Esophagus mucosa (tissue), 1 donor: ENCODE measurements at places on chromosomes 3 and 15.

GRCh38 chr3:30438126-30438525 is 168.3 kb upstream of the TGFBR2 start:
- no peak for ATAC-seq

DNA sequence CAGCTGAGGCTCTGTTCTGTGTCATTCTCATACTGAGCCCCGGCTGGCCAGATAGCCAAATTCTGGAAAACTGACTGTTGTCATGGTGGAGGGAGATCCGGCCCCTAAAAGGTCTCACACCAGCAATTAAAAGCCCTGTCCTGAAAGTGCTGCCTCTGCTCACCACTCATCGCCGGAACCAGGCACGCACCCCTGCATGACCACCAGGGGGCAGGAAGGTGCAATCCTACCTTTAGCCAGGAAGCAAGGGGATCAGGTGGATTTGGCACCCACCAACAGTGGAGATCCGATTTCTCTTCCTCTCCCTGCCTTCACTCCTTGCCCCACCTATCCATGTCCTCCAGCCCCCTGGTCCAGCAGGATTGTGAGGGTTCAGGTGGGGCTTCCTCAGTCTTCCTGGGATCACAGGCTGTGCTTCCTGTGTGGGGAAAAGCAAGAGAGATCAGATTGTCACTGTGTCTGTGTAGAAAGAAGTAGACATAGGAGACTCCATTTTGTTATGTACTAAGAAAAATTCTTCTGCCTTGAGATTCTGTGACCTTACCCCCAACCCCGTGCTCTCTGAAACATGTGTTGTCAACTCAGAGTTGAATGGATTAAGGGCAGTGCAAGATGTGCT is 16.1 kb upstream of the CACNA2D2 start:
- peak; percentile 74 for ATAC-seq

DNA sequence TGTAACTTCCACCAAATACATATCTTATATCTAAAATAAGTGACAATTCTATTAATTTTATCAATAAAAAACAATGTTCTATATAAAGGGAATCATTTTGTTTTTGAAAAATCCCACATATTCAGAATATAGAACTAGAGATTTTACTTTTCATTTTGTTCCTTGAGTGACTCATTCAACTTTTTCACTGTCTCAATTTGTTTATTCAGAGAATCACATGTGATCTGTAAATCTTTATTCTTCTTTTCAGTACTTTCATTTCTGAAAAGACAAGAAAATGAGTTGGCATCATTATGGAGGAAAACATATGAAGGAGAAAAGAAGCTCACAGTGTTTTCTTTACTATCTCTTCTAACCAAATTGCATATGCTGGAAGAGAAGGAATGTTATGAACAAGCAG is 35.0 kb downstream of the CIP2A start:
- no peak for ATAC-seq

GRCh38 chr15:64690578-64691296 is 84.7 kb downstream of the RBPMS2 start:
- no peak for ATAC-seq

- ATAC-seq = no peak
Measured at GRCh38 chr15:42665827-42666226, 71.1 kb downstream of the CDAN1 start.

- no peak for ATAC-seq
Measured at GRCh38 chr3:188396900-188397299, 242.9 kb downstream of the LPP start.

DNA sequence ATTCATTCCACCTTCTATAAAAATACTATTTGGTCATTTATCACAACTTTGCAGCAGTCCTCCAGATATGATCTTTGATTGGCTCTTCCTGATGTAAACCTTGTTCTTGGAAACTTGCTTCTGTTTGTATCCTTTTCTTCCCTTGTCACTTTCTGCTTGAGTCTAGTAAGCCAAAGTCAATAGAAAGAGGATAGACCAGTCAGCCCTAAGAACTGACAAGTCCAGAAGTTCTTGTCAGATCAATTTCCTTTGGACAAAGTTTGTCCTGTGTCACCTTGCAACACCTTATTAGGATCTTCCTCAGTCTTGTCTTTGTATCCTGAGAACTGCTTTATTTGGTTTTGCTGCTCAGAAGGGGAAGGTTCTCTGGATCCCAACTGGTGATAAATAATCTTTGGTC is 87.9 kb upstream of the CCDC54 start:
- ATAC-seq = peak; percentile 59

GRCh38 chr15:60009124-60009960 is 5.2 kb downstream of the FOXB1 start:
- no peak for ATAC-seq

- ATAC-seq = no peak
Measured at GRCh38 chr3:49889296-49889695, 14.4 kb downstream of the MST1R start.

DNA sequence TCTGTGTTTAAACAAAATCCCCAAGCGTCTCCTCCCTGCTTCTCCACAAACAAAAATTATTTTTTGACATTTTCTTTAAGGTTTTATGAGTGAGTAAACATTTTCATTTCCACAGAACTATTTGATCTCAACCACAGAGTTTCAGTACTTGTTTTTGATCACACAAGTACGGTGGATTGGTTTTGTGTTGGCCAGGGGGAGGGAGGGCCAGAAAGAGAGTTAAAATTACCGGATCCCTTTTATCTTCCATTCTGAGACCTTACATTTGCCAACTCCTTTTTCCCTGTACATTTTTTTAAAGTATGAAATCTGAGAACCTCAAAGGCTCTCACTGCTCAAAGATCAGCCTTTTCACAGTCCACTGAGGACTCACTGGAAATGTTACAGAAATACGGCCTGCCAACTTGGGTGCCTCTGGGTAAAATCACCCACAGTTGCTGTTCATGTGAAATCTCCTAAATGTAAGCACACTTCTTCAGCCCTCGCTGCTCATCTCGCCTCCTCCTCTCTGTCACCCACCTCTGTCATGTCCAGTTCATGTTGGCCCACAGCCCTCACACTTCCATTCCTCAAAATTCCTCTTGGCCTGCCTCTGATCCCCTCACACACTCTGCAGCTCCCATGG is 1.7 kb downstream of the HOMER2 start:
- no peak for ATAC-seq

DNA sequence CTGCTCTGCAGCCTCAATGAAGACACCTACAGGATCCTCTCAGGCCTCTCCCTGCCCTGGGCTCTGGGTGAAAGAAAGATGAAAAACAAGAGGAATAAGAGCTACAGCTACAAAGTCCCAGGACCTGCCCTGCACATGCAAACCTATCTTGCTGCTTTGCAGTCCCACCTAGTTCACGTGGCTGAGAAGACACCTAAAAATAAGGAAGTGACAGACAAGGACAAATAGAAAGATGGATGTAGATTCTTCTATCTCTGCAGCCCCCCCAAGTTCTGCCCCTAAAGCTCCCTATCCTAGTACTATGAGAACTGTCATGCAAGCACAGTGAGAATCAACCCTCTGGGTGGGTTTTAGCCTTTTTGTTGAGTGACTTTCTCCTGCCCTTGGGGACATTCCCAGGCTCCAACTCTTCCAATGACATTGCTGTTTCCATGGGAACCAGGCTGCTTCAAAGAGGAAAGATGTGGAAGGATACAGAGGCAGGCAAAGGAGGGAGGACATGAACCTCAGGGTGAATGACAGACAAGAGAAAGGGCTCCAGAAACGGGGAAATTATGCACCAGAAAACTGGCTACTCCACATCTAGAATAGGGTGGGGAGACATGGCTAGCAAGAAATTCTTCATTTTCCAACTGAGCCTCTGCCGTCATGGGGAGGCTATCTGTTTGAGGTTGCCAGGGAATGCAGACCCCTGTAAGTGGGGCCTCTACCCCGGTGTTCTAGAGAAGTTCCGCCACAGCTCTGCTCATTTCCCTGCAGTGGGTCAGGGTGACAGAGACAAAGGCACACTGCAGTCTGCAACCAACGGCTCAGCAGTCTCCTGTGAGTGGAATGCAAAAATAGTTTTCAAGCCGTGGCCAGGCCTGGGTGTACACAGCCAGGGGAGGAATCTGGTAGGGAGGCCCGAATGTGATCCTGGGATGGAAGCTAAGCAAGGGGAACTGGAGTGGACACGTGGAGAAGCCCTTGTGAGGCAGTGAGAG is 5.2 kb downstream of the CSPG5 start:
- ATAC-seq = no peak

GRCh38 chr15:97189162-97189780 is 771.2 kb upstream of the ARRDC4 start:
- no peak for ATAC-seq

DNA sequence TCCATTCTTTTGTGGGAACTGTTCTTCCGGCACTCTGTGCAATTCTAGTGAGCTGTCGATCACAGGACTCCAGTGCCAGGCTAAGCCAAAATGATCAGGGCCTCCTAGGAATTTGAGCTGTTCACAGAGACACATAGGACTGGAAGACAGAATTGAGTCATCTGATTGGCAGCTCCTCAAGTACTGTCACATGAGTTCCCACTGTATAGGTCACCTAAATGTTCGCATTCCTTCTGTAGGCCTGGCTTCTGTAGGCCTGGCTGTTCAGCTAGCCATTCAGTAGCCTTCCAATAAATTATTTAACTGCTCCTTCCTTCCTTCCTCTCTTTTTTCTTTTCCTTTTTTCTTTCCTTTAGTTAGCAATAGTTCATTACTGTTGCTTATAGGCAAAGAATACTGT is 4.3 kb downstream of the PROS1 start:
- peak; percentile 77 for ATAC-seq

DNA sequence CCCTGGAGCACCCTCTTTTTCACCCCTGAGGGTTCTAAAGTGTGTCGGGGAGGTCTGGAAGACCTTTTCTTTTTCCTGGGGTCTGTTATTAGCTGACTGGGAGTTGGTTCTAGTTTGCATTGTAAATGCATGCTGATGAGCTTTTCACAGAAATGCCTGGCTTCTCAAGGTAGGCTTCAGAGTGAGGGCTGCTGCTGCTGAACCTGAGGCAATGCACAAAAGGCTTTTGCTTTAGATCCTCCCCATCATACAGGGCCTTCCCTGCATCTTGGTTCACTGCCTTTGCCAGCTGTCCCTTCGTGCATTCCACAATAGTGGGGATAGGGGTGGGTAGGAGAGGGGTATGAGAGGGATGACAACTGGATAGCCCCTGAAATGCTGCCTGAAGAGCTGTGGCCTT is 46.6 kb downstream of the FAH start:
- ATAC-seq = no peak

GRCh38 chr3:180382638-180383180 is 219.3 kb upstream of the TTC14 start:
- no peak for ATAC-seq

DNA sequence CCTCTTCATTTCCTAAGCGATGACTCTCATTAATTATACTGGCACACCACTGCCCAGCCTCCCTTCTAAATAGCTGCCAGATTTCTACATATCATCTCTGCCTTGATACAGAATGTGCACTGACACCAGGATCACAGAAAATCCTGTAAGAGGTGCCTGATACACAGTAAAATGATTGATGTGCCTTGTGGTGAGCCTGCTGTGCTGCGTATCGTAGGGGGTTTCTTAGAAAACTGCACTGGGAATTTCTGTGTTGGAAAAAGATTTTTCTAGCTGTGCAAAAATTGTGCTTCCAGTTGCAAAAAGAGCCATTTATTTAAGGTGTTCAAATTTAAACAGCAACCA is 3.0 kb upstream of the PLCH1 start:
- no peak for ATAC-seq

GRCh38 chr3:189058071-189058470 is 113.7 kb upstream of the TPRG1 start:
- ATAC-seq = no peak

GRCh38 chr15:88385078-88385700 is 82.0 kb downstream of the MRPL46 start:
- ATAC-seq = peak; percentile 74
